GM13977 (cell line): ENCODE measurements at places on chromosomes 3 and 15.
A peak's percentile ranks its signal among the peaks of the same experiment; 100 is the strongest.

DNA sequence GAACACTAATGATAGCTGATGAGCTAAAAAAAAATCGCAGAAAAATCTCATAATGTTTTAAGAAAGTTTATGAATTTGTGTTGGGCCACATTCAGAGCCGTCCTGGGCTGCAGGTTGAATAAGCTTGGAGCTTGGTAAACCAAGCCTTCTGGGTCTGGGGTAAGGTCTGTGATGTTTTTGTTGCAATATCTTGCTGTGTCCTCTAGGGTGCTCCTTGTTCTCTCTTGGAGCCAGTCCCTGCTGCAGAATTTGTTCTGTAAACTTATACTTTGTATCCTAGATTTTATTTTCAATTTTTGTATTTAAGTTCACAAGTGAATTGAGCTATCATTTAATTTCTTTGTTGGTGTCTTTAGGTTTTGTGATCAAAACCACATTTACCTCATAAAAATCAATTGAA, 143.7 kb downstream of the NR1D2 start:
- DNase-seq = peak; percentile 40

DNA sequence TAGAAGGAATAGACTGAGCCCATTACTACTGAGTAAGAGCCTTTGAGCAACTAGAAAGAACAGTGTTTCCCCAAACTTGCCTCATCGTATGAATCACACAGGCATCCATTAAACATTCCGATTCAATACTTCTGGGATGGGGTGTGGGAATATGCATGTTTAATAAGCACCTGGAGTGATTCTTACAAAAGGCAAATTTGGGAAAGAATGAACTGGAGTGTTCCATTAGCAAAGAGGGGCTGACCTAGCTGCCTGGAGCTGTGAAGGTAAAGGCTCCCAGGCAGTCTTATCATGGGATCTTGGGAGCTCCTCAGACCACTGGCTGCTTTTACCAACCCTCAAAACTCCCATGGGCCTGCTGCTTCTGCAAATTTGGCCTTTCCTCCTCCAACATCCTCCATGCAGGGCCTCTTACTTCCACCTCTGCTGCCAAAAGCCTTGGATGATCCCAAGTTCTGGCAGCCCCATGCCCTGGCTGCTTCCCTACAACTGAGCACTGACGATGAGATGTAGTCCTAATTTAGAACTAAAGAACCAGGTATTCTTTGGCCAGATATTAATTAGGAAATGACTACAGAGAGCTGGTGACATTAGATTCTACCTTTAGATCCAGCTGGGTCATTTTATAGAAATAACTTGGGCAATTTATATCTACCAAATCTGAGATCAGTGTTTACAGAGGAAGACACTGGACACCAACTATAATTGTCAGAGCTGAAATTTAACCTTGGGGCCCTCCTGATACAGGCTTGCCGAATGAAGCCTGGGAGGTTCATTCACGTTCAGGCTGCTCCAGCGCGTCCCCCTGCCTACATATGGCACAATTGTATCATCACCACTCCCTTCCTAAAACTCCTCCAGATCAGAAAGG, 11.2 kb upstream of the HOMER2 start:
- no peak for DNase-seq

DNA sequence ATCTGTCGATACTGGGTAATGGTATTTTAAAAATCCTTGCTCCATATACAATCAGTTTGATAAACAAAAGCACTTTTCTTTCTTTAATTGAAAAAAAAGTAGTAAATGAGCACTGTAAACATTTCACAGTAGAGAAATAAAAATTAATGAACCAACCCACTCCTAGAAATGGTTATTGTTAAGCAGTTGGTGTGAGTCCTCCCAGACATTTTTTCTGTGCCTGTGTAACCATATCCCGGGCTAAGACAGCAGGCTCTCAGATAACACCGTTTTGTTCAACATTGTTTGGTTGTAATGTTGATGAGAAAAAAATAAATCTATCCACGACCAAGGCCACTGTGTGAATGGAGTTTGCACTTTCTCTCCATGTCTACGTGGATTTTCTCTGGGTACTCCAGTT, 42.6 kb downstream of the PXK start:
- no peak for DNase-seq

DNA sequence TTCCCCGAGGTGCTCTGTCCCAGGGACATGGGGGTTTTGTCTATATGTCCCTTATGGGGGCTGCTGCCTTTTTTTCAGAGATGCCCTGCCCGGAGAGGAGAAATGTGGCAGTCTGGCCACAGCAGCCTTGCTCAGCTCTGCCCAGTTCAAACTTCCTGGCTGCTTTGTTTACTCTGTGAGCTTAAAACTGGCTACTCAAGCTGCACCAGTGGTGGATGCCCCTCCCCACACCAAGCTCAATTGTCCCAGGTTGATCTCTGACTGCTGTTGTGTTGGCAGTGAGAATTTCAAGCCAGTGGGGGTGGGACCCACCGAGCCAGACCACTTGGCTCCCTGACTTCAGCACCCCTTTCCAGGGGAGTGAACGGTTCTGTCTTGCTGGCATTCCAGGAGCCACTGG, 188.9 kb downstream of the STXBP5L start:
- no peak for DNase-seq

DNA sequence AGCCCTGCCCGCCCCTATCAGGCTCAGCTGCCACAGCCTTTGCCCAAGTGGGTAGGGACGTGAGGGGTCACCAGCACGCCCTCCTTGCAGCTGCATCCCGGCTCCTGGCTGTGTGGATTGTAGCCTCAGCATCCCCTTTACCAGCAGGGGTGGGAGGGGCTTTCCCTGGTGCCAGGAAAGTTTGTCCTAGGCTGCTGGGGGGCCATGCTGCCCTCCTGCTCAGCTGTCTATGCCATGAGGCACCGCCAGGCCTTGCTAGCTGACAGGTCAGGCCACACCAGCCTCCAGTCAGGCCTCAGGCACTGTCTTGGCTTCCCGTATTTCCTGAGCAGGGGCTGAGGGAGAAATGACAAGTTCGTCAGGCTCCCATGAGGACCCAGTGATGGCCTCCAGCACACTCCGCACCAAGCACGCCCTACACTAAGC, 32.3 kb downstream of the TKT start:
- no peak for DNase-seq

DNA sequence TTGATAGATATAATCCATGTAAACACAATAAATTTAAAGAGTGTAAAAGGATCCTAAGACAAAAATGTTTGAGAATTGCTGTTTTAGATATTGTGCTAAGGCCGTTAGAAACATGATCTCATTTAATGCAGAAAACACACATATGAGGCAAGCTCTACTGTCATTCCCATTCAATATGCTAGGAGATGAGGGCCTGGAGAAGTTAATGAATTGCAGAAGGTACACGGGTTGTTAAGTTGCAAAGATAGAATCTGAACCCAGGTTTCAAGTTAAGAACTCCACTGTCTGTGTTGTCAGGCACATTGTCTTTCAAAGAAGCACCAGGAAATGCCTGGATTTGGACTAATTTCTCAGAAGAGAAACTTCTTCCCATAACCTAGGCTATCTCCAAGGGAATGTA, 65.1 kb upstream of the SAMMSON start:
- no peak for DNase-seq

DNA sequence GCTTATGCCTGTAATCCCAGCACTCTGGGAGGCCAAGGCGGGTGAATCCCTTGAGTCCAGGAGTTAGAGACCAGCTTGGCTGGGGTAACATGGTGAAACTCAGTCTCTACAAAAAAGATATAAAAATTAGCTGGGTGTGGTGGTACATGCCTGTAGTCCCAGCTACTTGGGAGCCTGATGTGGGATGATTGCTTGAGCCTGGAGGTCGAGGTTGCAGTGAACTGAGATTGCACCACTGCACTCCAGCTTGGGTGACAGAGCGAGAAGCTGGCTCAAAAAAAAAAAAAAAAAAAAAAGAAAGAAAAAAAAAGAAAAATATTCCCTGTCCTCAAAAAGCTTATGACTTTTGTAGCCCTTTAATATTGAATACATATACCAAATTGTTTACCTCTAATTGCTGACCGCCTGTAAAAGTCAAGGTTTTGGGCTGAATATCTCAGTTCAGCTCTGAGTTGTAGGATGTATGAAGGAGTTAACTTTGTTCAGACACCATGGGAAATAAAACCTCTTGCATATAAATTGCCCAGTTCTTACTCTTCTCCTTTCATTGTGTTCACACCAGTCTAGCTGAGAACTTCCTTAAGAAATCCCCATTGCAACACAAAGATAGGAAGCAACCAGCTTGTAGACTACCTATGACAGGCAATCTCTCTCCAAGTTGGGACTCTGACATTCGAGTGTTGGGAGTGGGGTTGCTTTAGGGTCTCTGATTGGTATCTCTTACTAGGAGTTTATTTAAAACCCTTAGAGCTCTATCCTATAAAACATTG, 97.6 kb upstream of the RASGRP1 start:
- DNase-seq = no peak

- no peak for DNase-seq
These were observed 11.0 kb downstream of the CXCR6 start for GRCh38 chr3:45954306-45954705.

DNA sequence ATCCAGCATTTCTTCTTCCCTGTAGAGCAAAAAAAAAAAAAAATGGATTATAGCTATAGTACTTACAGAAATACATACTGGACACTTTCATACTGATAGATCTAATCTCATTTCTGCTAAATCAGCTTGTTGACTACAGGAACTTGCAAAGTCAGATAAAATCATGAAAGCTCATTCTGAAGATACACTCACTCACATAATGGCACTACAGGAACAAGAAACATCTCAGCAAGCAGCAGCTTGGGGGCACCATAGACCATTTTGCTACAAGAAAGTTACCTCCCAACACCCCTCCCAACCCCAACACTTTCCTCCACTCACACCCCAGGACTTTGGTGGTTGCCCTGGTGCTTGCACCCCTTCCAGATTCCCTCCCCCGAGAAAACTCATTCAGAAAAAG, 4.6 kb downstream of the MYH15 start:
- no peak for DNase-seq

GRCh38 chr3:159775372-159775961, 213.2 kb upstream of the IL12A start:
- DNase-seq = no peak

- DNase-seq = no peak
These were observed 764.2 kb upstream of the ARRDC4 start for GRCh38 chr15:97196048-97197014.

DNA sequence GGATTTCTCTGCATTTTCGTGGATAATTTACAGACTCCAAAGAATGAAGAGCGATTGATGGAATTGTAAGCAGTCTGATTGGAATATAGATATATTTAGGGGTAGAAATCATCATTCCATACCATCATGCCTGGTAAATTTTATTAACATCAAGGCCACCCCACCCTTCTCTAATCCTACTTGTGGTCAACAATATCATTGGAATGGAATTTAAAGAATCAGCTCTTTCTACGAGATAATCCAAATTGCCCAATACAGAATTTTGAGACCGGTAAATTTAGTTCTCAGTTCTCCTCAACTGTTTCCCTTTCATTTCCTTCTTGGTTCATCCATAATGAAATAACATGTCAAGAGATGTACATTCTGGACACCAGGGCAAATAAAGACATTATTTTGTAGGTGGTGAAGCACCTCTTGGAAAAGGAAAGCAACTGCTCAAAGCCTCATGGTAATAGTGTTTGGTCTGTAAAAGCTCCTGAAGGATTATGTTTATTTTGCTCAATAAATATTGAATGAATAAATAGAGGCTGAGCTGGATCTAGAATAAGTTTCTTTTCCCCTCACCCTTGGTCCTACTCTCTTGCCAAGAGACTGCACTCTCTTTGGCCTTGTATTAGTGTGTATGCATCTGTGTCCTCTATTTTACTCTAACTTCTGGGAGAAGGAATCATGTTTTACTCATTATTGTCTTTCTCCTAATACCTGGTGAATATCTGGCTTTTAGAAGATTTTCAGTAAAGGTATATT, 133.7 kb upstream of the BCL6 start:
- no peak for DNase-seq

- no peak for DNase-seq
These were observed 150.2 kb downstream of the PLCH1 start for GRCh38 chr3:155594526-155595187.

- peak; percentile 32 for DNase-seq
These were observed 53.8 kb downstream of the LRRK1 start for GRCh38 chr15:100972975-100973350.

DNA sequence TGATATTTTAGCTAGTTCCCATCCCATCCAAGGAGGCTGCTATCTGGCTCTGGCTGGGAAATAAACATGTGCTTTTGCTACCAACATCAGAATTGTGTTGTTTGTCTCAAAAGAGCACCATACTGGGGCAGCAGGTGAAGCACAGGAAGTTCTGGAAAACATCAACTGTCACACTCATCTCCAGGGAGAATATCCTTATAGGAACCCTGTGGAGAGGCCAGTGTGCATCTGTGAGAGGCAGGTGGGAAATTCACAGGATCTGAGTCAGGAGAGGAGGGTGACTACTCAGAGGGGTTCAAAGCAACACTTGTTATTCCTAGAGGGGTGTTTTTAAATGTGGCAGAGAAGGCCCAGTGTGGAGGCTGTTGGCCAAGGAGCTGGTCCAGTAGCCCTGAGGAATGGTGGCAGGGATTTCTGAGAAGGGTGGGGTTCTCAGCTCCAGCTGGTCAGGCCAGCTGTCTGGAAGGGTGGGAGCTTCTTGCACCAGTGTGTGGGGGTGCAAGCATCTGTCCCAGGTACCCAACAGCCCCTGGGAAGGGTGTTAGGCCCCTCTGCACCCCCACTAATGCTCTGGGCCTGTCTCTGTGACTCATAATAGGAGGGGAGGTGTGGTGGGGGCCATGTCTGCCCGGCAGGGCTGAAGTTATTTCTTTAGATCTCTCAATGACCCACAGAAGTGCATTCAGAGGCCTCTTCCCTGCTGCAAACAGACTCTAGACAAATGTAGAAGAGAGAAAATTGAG, 28.7 kb downstream of the RPSA start:
- no peak for DNase-seq

DNA sequence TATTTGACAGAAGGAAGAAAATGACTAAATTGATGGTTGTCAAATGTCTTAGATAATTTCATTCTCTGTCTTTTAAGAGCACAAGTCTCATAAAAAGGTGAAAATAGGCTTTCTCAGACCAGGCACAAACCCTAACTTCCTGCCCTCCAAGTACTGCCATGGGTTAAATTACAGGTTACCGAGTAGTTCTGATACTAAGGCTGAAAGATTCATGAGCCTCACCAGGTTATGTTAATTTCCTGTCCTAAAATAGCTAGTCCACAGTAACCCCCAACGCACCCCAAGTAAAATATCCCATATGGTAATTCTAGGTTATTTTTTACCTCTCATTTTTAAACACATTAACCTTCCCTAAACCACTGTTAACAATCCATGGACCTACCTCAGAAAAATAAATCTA, 42.0 kb downstream of the GSK3B start:
- no peak for DNase-seq

DNA sequence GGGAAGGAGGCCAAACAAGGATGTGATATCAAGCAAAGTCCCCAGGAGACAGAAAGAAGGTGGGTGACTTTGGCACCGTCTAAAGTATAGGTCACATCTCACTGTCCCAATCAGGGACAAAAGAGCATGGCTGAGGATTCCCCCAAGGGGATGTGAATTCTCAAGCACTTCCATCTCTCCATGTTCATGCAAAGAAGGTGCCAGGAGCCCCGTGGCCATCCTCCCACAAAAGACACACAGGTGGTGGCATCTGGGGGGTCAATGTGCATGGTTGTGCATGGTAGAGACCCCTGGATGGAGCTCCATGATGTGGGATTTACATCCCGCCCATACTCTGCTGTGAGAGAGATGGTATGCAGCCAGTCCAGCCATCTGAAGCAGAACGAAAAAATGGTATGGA, 145.7 kb upstream of the CTDSPL start:
- no peak for DNase-seq

GRCh38 chr3:115102046-115102445, 45.0 kb downstream of the ZBTB20 start:
- DNase-seq = no peak

- DNase-seq = no peak
These were observed 55.1 kb upstream of the TRA2B start for GRCh38 chr3:185992831-185993374.

- DNase-seq = no peak
These were observed 30.1 kb upstream of the XIRP1 start for GRCh38 chr3:39222462-39222861.
